ENCODE measurements at places on chromosomes 3 and 15.

DNA sequence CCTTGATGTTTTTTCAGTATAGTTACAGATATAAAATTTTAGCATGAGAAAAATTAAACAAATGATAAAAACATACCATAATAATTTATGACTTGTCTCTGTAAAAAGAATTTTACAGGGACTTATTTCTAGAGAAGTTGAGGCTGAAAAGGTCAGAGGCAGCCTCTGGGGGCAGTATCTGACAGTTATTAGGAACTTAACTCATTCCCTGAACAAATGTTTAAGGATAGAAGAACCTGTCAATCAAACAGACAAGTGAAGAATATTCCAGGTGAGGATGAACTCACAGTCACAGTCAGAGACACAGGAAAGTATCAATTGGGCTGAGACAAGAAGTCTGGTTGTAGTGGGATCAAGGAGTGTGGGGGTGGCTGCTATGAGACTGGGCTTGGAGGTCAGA lies 7.3 kb downstream of the MYLK start:
- DNase-seq: no peak

- no peak for DNase-seq
These were observed 139.1 kb downstream of the SRGAP3 start for GRCh38 chr3:9110316-9110715.

DNA sequence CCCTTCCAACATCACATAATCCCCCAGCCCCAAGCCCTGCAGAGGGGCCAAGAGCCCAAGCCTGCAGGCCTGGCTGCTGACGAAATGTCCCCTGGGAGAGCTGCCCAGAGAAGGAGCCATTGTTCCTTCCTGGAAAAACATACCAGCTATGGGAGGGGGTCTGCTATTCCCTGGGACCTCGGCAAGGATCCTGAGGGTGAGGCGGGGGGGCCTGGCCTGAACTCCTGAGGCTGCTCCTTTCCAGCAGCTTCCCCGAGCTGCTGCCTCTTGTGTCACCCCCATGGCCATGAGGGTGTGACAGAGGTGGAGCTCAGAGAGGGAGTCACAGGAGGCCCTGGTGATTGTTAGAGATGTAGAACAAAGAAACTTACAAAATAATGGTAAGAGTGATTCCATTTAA lies 12.9 kb downstream of the LOXL1 start:
- no peak for DNase-seq

GRCh38 chr3:19074257-19074900 lies 73.9 kb upstream of the KCNH8 start:
- DNase-seq: no peak

GRCh38 chr15:97545799-97546198 lies 414.7 kb upstream of the ARRDC4 start:
- DNase-seq: no peak

GRCh38 chr3:134858441-134859035 lies 63.5 kb downstream of the EPHB1 start:
- no peak for DNase-seq

DNA sequence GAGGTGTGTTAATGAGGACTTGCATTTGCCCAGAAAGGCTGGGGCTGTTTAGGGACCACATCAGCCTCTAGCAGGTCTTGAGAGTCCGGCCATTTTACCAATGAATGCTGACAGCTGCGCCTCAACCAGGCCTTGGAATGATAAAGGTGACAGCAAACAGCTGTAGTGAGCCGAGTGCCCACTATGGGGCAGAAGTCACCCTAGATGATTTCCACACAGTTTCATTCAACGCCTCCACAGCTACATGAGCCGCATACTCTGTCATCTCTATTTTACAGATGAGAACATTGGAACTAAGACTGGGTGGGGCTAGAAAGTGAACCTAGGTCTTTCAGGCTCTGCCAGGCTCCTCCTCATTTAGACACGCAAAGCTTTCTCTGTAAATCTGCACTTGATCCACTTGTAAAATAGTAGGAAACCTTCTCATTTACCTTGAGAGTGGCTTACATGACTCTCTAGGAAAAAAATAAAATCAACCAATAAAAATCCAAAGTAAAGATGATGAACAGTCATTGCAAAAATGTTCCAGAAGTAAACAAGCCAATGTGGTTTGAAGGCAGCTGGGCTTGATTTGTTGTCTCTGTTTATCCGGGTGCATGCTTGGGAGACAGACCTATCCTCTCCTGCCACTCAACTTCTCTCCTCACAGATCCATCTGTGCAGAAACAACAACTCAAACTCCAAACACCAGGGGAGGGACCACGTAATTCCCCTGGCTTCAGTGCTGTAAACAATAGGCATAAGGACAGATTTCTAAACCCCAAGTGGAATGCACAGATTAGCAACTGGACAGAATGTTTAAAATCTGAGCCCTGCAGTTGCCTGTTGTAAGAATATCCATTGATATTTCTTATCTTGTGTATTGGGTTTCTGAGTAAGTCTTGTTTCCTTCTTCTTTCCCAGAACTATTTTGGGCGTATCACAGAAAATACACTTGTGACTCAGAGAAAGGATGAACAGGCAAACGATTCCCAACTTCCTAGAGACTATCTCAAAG lies 31.5 kb upstream of the LDHAL6B start:
- no peak for DNase-seq

DNA sequence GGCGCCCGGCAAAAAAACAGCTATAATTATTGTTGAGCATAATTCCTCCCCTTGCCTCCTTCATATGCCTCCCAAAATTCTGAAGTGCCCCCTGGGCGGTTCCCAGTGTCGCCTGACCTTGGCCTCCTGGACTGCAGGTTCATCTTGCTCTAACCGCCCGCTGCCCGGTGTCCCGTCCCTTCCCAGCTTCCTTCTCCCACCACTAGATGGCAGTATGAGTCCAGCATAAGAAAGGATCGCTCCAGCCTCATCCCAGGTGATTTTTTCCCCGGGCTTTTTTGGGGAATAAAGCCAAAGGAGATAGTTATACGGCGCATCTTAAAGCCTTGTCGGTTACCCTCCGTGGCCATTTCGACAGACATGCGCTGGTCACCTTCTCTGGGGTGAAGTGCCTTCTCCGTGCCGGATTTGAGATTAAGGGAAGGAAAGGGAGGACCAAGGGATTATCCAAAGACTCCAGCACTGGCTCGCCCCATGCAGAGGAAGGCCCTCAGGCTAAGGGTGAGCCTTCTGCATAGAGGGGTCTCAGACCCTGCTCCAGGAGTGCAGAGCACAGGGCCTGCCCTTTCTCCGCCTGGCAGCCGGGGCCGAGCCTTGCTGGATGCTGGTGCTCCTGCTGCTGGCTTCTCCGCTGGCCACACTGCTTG lies 45.8 kb upstream of the TRA2B start:
- DNase-seq: no peak

DNA sequence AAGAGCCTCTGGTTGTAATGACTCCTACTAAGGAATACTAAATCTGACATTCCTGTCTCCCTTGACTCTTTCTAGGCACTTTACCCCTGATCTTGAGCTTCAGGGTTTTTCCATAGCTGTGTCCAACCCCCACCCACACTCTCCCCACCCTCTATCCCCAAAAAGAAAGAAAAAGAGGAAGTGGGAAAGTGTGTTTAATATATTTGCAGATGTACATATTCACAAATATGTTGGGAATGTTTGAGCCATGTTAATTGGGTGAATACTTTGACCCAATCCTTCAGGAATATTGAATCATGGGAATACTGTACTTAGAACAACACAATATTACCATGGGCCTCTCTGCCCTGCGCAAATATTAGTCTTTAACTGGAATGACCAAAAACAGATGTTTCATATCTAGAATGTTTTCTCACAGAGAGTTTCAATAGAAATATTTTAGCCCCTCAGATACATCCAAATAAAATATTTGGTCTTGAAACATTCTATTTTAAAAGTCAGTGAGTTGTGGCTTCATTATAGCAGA lies 19.8 kb upstream of the PFN2 start:
- DNase-seq: no peak

DNA sequence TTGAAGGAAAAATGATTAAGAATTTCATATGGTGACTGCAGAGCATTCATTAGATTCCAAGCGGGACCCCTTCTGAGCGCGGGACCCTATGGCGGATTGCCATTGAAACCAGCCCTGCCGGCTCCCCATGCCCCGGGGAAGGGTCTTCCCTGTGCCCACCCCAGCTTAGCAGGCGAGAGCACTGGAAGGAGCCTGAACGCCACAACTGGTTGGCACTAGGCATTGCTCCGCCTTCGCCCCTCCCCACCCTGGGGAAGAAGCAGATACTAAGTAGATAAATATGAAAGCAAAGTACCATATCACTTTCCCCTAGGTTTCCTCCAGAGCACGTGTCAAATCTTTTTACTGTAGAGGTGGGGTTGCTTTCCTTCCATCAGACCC lies 70.7 kb downstream of the CYP19A1 start:
- DNase-seq: no peak

- DNase-seq: no peak
These were observed 686.9 kb downstream of the GRM7 start for GRCh38 chr3:7547826-7548225.

GRCh38 chr3:176521531-176522175 lies 675.6 kb downstream of the TBL1XR1 start:
- DNase-seq: no peak

GRCh38 chr15:45186771-45187577 lies 792 bp downstream of the SHF start:
- no peak for DNase-seq

GRCh38 chr3:134008630-134009156 lies 21.0 kb downstream of the SLCO2A1 start:
- DNase-seq: peak; percentile 78

DNA sequence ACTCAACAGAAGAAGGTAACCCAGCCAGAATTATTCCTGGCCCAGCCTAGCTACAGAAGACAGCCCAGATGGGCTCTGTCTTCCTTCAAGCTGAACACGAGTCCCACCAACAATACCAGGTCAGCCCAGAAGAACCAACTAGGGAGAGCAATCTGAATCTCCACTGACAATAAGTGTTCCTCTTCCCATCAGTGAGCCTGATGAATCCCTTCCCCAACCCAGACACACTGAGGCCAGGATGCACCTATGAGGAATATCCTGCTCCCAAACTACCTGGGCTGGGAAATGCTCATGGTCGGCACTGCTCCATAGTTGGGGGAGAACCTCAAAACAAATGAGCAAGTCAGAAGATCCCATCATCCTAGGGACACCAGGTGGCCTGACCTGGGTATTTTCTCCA lies 351.1 kb downstream of the OCA2 start:
- DNase-seq: no peak

GRCh38 chr3:159196359-159196758 lies 394.5 kb downstream of the MFSD1 start:
- DNase-seq: no peak

- no peak for DNase-seq
These were observed 3.8 kb upstream of the IGDCC3 start for GRCh38 chr15:65381445-65382145.

- DNase-seq: peak; percentile 76
These were observed 259.5 kb downstream of the THRB start for GRCh38 chr3:24235121-24235520.

DNA sequence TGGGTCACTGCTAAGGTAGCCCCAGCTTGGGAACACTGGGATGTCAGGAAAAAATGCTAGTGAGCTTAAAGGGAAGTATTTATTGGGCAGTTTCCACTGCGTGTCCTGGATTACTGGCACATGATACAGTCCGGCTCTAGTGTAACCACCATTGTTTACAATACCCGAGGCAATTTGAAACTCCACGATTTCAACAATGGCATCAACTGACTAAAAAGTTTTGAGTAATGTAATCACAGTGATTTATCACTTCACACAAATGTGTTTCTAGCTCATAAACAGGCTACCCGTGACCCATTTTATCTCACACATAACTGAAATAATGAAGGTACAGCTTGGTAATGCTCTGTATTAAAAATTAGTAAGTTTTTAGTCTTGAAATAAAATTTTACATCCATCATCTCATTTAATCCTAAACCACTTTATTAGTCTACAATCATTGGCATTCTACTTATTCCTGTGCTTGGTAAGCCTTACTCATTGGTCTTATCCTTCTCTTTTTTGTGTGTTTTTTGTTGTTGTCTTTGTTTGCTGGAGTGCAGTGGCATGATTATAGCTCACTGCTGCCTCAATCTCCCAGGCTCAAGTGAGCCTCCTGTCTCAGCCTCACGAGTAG lies 7.6 kb downstream of the ZMAT3 start:
- DNase-seq: no peak

- no peak for DNase-seq
These were observed 85.7 kb upstream of the TGFBR2 start for GRCh38 chr3:30520699-30521098.

DNA sequence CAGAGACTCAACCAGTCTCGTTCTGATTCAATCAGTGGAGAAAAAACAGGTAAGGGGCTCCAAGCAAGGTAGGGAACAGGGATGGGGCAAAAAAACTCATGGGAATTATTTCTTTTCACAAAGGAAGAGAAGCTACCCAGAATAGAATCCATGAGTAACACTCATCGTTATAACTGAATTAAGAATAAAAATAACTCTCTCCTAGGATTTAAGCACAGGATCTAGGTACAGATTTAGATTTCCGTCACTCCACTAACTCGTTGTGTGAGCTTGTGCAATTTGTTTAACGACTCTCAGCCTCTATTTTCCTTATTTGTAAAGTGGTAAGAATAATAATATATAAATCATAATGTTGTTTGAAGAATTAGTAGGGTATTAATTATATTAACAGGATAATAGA lies 68.6 kb downstream of the ADAMTS9 start:
- DNase-seq: no peak

GRCh38 chr3:59710554-59710953 lies 660.7 kb upstream of the CFAP20DC start:
- DNase-seq: no peak

DNA sequence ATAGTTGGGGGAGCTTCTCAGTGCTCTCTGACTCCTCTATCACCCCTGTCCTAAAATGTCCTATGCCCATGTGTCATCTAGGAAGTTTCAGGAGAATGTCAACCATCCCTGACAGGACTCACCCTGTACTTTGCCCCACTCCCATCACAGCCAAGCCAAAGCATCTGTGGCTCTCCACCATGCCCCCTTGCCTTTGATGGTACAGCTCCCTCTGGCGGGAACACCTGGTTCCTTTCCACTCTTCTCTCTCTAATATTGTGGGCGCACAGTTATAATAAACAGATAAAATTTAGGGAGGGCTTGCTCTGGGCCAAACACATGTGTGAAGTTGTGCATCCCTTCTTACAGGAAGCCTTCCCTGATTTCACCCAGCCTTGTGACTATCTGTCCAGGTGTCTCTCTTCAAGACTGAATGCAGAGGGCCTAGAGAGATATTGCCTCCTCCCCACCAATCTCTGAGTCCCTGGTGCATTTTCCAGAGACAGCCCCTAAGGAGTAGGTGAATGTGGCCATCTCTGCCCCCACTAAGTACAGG lies 62.8 kb downstream of the ISG20 start:
- no peak for DNase-seq
